ENCODE measurements at places on chromosomes 5 and 9.

GRCh38 chr5:159543326-159543725 lies 213.0 kb upstream of the IL12B start:
- no peak for DNase-seq

DNA sequence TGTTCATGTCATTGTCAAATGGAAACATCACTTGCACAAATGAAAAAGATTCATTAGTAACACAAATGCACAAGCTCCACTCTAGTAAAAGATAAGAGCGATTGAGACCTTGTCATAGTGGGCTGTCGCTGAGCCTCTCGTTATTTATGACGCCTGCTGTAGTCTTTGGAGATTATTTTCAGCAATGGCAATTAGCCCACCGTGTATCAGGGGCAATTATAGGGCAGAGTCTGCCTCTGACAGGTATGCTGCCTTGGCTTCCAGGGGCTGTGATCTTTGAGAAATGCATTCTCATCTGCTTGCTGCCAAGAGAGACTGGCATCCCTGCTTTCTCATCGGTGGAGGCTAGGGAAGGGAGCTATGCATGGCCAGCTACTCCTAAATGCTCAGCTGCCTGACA lies 426.8 kb upstream of the CLINT1 start:
- DNase-seq: no peak

- DNase-seq: no peak
These were observed 111.9 kb downstream of the ROR2 start for GRCh38 chr9:91837981-91838731.

- no peak for DNase-seq
These were observed 4.2 kb upstream of the SNAPC4 start for GRCh38 chr9:136403915-136404800.

DNA sequence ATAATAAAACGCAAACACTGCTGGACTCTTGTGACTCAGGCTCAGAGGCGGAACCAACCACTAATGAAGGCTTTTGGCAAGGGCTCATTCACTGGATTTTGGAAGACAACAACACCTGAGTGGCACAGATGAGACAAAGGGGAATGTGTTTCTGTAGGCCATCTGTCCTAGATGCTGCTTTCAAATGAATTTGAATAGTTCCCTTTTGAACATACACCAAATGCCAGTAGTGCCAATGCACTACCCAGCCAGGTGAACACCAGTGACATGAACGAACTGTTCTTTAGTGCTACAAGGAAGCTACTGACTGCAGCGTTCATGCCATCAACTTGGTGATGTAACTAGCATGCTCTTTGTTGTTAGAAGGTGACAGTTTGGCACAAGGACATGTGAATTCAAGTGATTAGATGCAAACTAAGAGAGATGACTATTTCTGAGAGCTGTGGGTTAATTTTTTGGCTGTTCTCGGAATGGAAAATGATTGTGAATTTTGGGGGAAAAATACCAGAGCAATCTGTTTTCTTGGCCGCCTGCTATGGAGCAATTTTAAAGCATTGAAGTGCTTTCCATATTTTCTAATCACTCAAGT lies 173.7 kb downstream of the SLC24A2 start:
- DNase-seq: no peak

- DNase-seq: no peak
These were observed 586.9 kb downstream of the RAB3C start for GRCh38 chr5:59169768-59170150.

DNA sequence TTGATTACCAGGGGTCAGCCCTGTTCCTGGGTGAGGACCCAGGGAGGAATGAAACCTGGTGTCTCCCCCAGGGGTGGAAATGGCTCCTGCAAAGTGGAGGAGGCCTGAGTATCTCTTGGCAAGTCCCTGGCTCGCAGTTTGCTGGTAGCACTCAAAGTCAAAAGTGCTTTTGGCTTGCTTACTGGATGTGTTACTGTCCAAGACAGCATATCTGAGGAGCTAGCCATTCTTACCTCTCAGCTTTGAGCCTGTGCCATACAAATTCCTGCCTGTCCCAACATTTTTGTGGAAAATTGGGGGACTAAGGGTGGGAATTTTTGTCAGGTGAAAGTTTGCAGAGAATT lies 9.9 kb downstream of the ZNF618 start:
- no peak for DNase-seq

- DNase-seq: no peak
These were observed 7.0 kb downstream of the STOM start for GRCh38 chr9:121362813-121363621.

DNA sequence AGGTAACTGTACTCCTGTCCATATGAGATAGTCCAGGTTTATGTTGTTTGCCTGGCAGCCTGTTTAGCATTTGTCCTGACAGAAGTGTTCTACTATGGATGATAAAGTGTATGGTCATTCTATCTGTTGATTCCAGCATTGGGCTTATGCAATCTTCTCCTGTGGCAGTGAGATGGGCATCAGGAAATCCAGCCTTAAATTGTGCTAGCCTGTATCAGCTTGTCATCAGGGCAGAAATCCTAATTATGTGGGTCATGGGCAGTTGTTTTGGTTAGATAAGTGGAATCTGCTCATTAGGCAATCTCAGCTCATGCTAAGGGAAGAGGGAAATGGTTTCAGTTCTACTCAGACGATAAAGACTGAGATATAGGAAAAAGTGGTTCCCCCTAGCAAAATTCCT lies 247.4 kb upstream of the CHD1 start:
- DNase-seq: no peak

- DNase-seq: no peak
These were observed 20.3 kb upstream of the STOM start for GRCh38 chr9:121390372-121390771.

GRCh38 chr9:26369093-26369492 lies 523.5 kb downstream of the CAAP1 start:
- no peak for DNase-seq

- no peak for DNase-seq
These were observed 132.1 kb downstream of the GLIS3 start for GRCh38 chr9:4167728-4168127.

- no peak for DNase-seq
These were observed 18.7 kb upstream of the HMHB1 start for GRCh38 chr5:143793249-143793648.

GRCh38 chr5:31855134-31856040 lies 216.5 kb downstream of the PDZD2 start:
- DNase-seq: no peak

GRCh38 chr9:71916834-71917534 lies 5.5 kb downstream of the C9orf85 start:
- no peak for DNase-seq

DNA sequence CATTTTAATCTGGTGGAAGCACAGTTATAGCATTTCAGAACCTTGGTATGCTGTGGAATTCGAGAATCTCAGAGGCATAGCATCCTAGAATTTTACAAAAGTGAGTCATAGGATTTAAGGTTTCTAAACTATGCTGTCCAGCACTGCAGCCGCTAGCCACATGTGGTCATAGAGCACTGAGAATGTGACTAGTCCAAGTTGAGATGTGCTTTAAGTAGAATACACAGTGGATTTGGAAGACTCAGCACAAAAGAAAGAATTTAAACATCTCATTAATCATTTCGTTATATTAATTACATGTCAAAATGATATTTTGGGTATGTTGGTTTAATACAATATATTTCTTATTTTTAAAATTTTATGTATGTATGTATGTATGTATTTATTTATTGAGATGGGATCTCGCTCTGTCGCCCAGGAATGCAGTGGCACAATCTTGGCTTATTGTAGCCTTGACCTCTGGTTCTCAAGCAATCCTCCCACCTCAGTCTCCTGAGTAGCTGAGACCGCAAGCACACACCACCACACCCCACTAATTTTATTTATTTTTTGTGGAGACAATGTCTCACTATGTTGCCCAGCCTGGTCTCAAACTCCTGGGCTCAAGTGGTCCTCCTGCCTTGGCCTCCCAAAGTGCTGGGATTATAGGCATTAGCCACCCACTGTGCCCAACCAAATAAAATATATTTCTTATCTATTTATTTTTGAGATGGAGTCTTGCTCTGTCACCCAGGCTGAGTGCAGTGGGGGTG lies 20.4 kb upstream of the RPS14 start:
- no peak for DNase-seq

GRCh38 chr5:143212261-143212660 lies 191.2 kb downstream of the NR3C1 start:
- DNase-seq: no peak

DNA sequence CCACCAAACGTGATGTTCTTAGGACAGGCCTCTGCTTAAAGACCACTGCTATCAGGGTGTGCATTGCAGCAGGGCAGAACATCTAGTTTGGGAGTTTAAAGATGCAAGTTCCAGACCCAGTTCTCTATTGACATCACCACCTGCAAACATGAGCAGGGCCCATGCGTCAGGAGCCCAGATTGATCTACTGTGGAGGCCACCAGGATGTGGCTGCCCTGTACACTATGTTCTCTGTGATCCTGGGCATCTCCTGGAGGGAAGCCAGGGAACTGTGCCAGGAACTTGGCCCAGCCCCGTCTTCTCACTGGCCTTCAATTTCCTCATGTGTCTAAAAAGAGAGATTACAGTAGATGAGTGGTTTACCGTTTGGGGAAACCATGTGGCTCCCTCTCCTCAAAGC lies 87.1 kb downstream of the PDE6A start:
- no peak for DNase-seq

DNA sequence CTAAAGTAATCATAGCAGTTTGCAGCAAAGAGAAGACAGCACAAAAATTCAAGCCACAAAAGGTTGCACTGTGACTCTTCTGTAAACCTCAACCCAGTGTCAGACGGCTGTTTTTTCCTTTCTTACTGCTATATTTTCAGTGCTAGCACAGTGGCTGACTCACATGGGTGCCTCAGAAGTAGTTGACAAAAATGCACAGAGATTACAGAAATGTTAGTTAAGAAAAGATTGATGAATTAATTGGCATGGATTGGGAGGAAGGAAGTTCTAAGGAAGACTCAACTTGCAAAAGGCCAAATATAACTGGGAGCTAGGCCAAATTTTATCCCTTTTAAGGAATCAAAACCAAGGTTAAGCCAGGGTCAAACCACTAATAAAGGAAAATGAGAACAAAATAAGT lies 43.7 kb upstream of the ITGA1 start:
- DNase-seq: no peak

DNA sequence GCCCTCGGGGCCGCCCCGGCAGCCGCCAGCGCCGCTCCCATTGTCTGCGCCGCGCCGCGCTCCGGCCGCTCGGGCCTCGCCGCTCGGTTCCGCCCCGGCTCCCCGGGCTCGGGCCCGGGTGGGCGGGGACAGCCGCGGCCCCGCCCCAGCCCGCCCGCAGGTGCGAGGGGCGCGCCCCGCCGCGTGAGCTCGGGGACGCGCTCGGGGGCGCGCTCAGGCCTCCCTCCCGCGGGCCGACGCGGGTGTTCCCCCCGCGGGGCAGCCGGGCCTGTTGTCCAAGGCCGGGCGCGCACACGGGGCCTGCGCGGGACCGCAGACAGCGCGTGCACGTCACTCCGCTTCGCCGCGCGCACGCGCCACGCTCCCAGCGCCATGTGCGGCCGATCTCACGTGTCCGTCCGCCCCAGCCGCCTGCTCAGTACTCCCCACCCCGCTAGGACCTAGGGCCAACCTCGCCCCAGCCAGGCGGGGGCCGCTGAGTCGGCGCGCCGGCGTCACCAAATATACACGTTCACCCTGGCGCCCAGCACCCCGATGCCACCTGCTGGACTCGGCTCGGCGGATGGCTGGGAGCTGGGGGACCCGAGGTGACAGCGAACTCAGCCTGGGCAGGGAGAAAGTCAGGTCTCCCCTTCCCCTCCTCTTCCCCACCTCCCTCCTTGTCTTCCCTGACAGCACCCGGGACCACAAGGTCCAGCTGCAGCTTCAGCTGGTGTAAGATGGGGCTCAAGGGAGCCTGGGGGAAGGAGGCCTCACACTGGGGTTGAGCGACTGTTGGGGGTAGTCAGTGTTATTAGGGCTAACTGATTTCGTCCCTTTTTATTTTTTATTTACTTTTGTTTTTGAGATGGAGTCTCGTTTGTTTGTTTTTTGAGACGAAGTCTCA lies 14.3 kb downstream of the GBGT1 start:
- DNase-seq: peak; percentile 70

GRCh38 chr9:35954942-35955546 lies 2.9 kb downstream of the OR2S2 start:
- DNase-seq: peak; percentile 8

- no peak for DNase-seq
These were observed 13.4 kb downstream of the FBXO10 start for GRCh38 chr9:37562826-37563225.

GRCh38 chr5:57509501-57510260 lies 27.1 kb upstream of the ACTBL2 start:
- DNase-seq: no peak

- no peak for DNase-seq
These were observed 10.9 kb downstream of the MFAP3 start for GRCh38 chr5:154049636-154050035.

GRCh38 chr9:36136272-36136893 lies at the start of gene GLIPR2:
Gene GLIPR2 (plus strand): TSS chr9:36136733. CDS start chr9:36136779, 46 bp downstream.
- no peak for DNase-seq

DNA sequence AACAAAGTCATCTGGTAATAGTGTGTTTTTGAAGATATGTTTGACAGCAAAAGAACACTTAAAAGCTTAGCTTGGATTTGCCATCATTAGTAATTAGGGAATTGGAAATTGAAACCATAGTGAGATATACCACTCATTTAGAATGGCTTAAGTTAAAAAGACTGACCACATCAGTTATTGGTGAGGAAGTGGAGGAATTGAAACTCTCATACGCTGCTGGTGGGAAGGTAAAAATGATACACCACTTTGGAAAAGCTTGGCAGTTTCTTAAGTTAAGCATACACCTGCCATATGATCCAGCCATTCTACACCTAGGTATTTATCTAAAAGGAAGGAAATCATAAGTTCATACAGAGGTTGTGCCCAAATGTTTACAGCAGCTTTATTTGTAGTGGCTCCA lies 213.2 kb downstream of the TRIO start:
- no peak for DNase-seq

DNA sequence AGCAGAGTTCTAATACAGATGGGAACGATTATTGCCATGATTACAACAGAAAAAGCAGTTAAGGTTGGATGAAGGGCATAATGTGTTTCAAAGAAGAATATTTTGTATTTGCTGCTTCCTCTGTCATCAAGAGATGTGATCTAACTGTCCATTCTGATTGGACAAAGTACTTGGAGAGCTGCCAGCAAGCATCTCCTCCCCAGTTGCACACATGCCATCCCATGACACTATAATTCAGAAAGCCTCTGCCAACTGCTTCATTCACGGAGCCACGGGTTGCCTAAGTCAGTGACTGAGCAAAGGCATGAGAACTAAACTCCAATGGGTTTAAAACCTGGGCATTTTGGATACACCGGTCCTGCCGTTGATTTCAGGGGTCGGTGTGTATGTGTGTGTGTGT lies 253.8 kb downstream of the CRB2 start:
- DNase-seq: no peak

DNA sequence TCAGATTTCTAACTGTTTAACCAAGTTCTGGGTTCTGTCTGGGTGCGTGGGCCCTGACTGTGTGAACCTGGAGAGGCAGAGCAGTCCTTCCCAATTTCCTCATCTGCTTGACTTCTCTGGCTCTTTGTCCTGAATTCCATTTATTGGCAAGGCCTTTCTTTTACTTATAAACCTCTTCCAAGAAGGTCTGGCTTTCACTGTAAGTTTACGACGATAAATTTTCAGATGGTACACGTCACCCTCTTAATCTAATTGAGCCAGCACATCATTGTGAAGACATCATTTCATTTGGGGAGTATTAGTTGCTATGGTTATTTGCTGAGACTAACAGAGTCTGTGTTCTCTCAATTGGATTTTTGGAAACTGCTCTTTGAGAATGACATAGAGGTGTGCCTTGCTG lies 92.4 kb downstream of the ARHGAP26 start:
- no peak for DNase-seq

- no peak for DNase-seq
These were observed 98.7 kb downstream of the ADCY2 start for GRCh38 chr5:7494481-7495130.

GRCh38 chr5:149367249-149367971 lies 9.6 kb downstream of the PCYOX1L start:
- DNase-seq: no peak

- no peak for DNase-seq
These were observed 47.1 kb upstream of the SH3GL2 start for GRCh38 chr9:17531642-17532254.
